Body of pancreas (tissue), 4 donors: ENCODE measurements at places on chromosomes 4 and X.

- no peaks in the 10 kb centered on the region for H3K4me1 ChIP-seq
- H3K27me3 ChIP-seq: no peaks in the 10 kb centered on the region
- H3K27ac ChIP-seq: no peak overlapping the region
- no peaks in the 10 kb centered on the region for H3K36me3 ChIP-seq
- no peak overlapping the region for H3K4me3 ChIP-seq
Measured at GRCh38 chrX:47180346-47180745, 13.3 kb upstream of the UBA1 start.

GRCh38 chr4:146369446-146369845 is 152.3 kb downstream of the SLC10A7 start:
- DNase-seq: no peak
- H3K27me3 ChIP-seq: no peaks in the 10 kb centered on the region
- H3K27ac ChIP-seq: no peak overlapping the region
- H3K4me1 ChIP-seq: peaks cover 13% of the 10 kb centered on the region
- no peaks in the 10 kb centered on the region for H3K36me3 ChIP-seq
- no peak overlapping the region for H3K4me3 ChIP-seq

DNA sequence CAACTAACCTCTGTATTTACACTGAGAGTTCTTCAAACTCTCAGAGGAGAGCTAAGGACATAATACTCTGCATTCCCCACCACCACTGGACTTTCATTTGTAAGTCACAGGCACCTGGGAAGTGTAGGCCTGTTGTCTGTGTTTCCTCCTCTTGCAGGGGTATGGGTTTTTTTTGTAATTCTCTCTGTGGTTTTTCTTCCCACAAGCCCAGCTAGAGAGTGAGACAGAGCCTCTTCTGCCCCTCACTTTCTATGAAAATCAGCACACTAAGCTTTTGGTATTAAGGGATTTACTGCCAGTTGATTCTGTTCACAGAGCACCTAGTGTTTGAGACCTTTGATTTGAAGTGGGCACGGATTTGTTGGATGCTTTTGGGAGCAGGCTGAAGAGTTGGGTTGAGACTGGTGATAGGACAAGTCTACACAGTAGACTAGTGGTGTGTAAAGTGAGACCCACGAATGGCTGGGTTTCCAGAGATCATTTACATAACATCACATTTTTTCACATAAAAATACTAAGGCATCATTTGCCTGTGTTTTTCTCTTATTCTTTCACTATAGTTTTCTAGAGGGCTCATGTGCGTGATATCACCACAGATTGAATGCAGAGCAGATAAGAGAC is 28.9 kb upstream of the WDR17 start:
- no peak for DNase-seq
- no peak overlapping the region for H3K27ac ChIP-seq
- no peaks in the 10 kb centered on the region for H3K27me3 ChIP-seq
- H3K4me1 ChIP-seq: no peaks in the 10 kb centered on the region
- no peaks in the 10 kb centered on the region for H3K36me3 ChIP-seq

- no peak overlapping the region for H3K27ac ChIP-seq
- H3K36me3 ChIP-seq: no peaks in the 10 kb centered on the region
- DNase-seq: no peak
- no peaks in the 10 kb centered on the region for H3K4me1 ChIP-seq
- H3K27me3 ChIP-seq: no peaks in the 10 kb centered on the region
Measured at GRCh38 chr4:20137176-20137575, 114.5 kb upstream of the SLIT2 start.

GRCh38 chrX:130788786-130789581 is 114.0 kb downstream of the ENOX2 start:
- no peaks in the 10 kb centered on the region for H3K36me3 ChIP-seq
- H3K4me1 ChIP-seq: no peaks in the 10 kb centered on the region
- H3K27me3 ChIP-seq: no peaks in the 10 kb centered on the region
- no peak for DNase-seq
- no peak overlapping the region for H3K4me3 ChIP-seq

DNA sequence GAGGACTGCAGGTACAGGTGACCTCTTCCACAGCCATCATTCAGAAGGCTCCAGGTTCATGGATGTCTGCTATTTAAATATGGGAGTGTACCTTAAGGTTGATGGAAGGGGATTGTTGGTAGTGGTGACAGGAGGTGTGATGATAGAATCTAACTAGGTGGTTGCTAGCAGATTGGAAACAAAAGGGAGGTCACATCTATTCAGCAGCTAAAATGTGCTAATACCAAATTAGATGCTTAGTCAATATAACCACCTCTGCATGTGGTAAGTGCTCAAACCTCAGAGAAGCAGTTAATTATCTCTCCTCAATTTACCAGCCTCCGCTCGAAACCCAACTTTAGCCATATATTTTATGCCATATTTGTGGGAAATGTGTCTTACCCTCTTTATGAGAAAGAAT is 98.7 kb upstream of the CCSER1 start:
- DNase-seq: no peak
- no peak overlapping the region for H3K4me3 ChIP-seq
- no peaks in the 10 kb centered on the region for H3K27me3 ChIP-seq

DNA sequence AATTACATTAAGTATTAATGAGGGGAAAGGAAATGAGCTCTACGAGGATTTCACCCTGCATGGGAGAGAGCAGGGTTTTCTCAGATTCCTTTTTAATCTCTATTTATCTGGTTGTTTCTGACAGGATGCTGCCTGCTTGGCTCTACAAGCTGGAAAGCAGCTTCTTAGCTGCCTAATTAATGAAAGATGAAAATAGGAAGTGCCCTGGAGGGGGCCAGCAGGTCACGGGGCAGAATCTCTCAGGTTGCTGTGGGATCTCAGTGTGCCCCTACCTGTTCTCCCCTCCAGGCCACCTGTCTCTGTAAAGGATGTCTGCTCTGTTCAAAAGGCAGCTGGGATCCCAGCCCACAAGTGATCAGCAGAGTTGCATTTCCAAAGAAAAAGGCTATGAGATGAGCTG is 113.7 kb downstream of the PARM1 start:
- no peak overlapping the region for H3K27ac ChIP-seq
- DNase-seq: no peak
- H3K36me3 ChIP-seq: no peaks in the 10 kb centered on the region
- no peaks in the 10 kb centered on the region for H3K4me1 ChIP-seq

DNA sequence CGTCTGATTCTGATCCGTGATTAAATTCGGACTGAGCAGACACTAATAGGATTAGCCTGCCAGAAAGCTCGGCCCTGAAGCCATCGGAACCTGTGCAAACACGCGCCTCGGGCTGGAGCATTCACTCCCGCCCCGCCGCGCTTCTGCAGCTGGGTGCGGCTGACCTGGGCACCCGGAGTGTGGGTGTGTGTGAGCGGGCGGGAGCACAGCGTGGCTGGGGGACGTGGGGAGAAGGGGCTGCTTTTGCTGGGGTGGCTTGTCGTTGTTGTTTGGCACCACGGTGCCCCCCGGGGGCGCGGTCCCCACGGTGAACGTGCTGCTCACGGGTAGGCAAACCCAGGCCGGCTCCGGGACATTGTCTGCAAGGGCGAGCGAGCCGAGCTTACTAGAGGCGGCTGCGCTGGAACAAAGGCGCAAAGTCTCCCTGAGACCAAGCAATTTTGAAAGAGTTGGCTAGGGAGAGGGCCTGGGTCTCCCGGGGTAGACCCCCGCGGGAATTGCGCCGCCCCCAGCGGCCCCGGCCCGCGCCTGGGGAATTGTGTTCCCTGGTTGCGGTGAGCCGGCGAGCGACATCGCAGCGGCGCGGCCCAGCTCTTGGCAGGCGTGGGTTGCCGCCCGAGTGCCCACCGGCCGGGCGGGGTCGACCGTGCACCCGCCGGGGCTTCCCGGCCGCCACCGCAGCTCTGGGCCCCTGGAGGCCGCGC is 1.4 kb downstream of the MAMLD1 start:
- H3K27ac ChIP-seq: peak overlapping the region; percentile 83
- peaks cover 21% of the 10 kb centered on the region for H3K4me1 ChIP-seq
- no peaks in the 10 kb centered on the region for H3K36me3 ChIP-seq
- peak; percentile 34 for DNase-seq
- H3K4me3 ChIP-seq: peak overlapping the region; percentile 25

DNA sequence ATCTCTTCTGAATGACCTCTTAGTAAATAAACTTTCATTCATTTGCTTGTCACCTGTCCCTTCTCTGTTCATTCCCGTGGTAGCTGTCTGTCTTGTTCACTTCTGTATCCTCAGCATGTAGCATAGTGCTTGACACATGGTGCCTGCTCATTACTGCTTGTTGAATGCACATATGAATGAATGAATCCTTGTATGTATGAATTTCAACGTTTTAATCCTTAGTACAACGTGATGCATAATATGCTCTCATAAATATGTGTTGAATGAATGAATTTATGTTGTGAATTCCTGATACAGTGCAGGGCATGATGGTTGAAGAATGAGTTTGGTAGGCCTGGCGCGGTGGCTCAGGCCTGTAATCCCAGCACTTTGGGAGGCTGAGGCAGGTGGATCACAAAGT is 3.0 kb downstream of the TLR10 start:
- no peaks in the 10 kb centered on the region for H3K27me3 ChIP-seq
- no peaks in the 10 kb centered on the region for H3K36me3 ChIP-seq

GRCh38 chrX:8632924-8633323 is 99.0 kb downstream of the ANOS1 start:
- H3K27ac ChIP-seq: no peak overlapping the region
- H3K4me1 ChIP-seq: no peaks in the 10 kb centered on the region
- H3K4me3 ChIP-seq: no peak overlapping the region
- H3K36me3 ChIP-seq: no peaks in the 10 kb centered on the region
- no peaks in the 10 kb centered on the region for H3K27me3 ChIP-seq

GRCh38 chrX:3461397-3462165 is 115.1 kb upstream of the MXRA5 start:
- H3K4me3 ChIP-seq: no peak overlapping the region
- H3K27me3 ChIP-seq: no peaks in the 10 kb centered on the region
- H3K36me3 ChIP-seq: no peaks in the 10 kb centered on the region
- H3K27ac ChIP-seq: no peak overlapping the region

GRCh38 chr4:58739275-58739674 is 1629.1 kb upstream of the IGFBP7 start:
- DNase-seq: no peak
- no peaks in the 10 kb centered on the region for H3K36me3 ChIP-seq
- no peaks in the 10 kb centered on the region for H3K4me1 ChIP-seq
